ENCODE measurements at places on chromosomes 2 and 18. TPM values are rescaled to one million over a fixed set of nuclear protein-coding genes. Genes with fewer than 3 reads are reported as not detected.

The DTNA gene
- total RNA-seq = 16.9 TPM

The ZNF516 gene
- total RNA-seq = 50.1 TPM

The NPHP1 gene
- total RNA-seq = 2.5 TPM

The RTP5 gene
- not detected for total RNA-seq

- no peak overlapping the region for H3K4me3 ChIP-seq
- no peak for DNase-seq
- H3K27ac ChIP-seq = no peak overlapping the region
- H3K36me3 ChIP-seq = no peaks in the 10 kb centered on the region
These were observed 97.0 kb upstream of the SPRED2 start for GRCh38 chr2:65529419-65529818.

DNA sequence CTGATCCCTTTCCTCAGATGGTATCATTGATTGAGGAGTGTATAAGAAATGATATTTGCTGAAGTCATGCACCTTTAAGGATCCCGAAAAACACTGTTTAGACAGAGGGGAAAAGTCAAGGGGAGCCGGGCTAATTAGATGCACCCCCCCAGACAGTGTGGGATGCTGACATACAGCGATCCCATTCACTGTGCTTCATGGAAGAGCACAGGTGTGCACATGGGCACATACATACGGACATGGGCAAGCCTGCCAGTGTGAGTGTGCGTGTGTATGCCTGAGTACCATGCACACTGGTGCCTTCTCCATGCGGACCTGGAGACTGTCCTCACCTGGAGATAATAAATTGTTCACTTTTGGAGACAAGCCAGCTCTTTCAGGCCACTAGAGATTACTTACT, 22.6 kb downstream of the MEIS1 start:
- H3K27me3 ChIP-seq = peaks cover 3% of the 10 kb centered on the region
- no peaks in the 10 kb centered on the region for H3K4me1 ChIP-seq
- DNase-seq = no peak
- no peak overlapping the region for H3K4me3 ChIP-seq

DNA sequence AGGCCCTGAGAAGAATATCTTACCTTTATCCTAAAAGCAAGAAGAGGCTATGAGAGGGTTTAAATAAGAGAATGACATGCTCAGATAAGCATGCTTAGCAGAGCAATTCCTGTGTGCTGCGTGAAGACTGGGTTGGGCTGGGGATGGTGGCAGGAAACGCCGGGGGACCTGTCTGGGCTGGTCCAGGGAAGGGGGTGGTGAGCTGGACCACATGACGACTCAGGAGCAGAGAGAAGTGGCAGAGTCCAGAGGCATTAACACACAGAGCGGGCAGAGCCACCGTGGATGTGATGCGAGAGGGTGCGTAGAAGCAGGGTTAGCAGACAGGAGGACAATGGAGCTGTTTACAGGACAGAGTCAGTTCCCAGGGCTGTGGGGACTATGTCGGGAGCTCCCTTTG, 84.5 kb downstream of the ZBTB7C start:
- peaks cover 2% of the 10 kb centered on the region for H3K27me3 ChIP-seq
- no peak overlapping the region for H3K27ac ChIP-seq
- no peak for DNase-seq

DNA sequence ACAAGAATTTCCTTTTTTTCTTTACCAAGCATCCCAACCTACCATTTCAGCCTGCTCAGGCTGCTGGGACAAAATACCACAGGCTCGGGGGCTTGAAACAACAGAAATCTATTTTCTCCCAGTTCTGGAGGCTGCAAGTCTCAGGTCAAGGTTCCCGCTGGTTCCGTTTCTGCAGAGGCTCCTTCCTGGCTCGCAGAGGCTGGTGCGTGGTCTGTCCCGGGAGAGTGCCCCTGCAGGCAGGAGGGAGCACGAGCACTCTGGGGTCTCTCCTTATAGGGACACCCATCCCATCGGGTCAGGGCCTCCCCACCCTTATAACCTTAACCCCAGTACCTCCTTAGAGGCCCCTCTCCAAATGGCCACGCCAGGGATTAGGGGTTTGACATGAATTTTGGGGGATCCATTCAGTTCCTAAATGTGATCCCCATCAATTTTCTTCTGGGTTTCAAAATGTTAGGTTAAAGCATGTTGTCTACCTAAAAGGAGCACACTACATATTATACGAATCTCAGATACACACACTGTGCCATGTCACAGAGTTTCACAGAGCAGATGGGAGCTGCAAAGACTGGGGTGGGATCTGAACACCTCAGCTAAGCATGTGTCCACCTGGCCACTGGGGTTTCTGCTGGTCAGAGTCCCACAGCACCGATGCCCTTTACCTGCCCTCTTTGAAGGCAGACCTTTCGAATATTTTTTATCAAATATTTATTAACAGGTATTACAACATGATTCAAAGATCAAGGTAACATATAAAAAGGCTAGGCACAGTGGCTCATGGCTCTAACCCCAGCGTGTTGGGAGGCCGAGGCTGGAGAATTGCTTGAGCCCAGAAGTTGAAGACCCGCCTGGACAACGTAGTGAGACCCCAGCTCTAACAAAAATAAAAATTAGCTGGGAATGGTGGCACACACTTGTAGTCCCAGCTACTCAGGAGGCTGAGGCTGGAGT, 17.6 kb upstream of the ADI1 start:
- no peak overlapping the region for H3K4me3 ChIP-seq
- H3K27me3 ChIP-seq = no peaks in the 10 kb centered on the region
- peaks cover 18% of the 10 kb centered on the region for H3K36me3 ChIP-seq
- H3K4me1 ChIP-seq = peaks cover 10% of the 10 kb centered on the region
- DNase-seq = peak; percentile 68
